ENCODE measurements at places on chromosomes 4 and X. TPM values are rescaled to one million over a fixed set of nuclear protein-coding genes. Genes with fewer than 3 reads are reported as not detected.

GRCh38 chrX:134676436-134676835 is 18.2 kb upstream of the PLAC1 start:
- no peaks in the 10 kb centered on the region for H3K36me3 ChIP-seq
- no peak for DNase-seq
- H3K27ac ChIP-seq, result no peak overlapping the region
- H3K27me3 ChIP-seq, result no peaks in the 10 kb centered on the region
- H3K4me3 ChIP-seq, result no peak overlapping the region

DNA sequence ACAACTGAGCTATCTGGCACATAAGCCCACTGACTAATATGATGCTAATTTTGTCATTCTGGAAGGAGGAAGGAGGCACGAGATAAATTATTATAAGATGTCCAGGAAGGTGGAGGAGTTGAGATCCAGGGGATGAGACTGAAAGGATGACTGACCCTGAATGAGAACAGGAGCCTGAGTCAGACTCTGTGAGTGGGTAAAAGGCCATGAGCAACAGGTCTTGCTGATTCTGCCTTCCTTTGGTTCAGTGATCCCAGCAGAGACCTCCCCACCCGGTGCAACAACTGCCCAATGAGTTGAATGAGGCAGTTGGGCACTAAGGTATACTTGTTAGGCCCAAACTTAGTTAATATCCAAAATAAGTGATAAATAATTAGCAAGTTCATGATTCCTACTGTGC is 238.1 kb upstream of the GPC4 start:
- no peak for DNase-seq
- H3K36me3 ChIP-seq, result no peaks in the 10 kb centered on the region
- no peak overlapping the region for H3K4me3 ChIP-seq
- H3K27me3 ChIP-seq, result no peaks in the 10 kb centered on the region
- H3K4me1 ChIP-seq, result no peaks in the 10 kb centered on the region

GRCh38 chr4:84276752-84277151 is 222.3 kb downstream of the NKX6-1 start:
- no peaks in the 10 kb centered on the region for H3K4me1 ChIP-seq
- DNase-seq, result no peak
- no peaks in the 10 kb centered on the region for H3K36me3 ChIP-seq
- H3K27me3 ChIP-seq, result no peaks in the 10 kb centered on the region

DNA sequence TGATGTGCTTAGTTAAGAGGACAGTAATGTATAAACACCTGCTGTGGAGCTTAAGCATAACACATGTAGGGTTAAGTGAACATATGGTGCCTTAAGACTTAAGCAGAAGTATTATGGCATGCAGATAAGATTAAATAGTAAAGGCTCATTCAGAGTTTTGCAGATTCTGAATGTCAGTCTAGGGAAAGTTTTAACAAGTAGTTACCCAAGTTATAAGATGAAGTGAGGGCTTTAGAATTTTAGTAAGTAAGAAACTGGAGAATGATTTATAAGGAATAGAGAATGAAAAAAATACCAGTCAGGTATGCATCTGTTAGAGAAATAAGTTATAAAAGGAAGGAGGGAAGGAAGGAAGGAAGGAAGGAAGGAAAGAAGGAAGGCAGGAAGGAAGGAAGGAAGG is 902.1 kb downstream of the TRAM1L1 start:
- H3K27ac ChIP-seq, result no peak overlapping the region
- H3K27me3 ChIP-seq, result no peaks in the 10 kb centered on the region
- H3K36me3 ChIP-seq, result no peaks in the 10 kb centered on the region
- no peaks in the 10 kb centered on the region for H3K4me1 ChIP-seq
- DNase-seq, result no peak
- H3K4me3 ChIP-seq, result no peak overlapping the region

Gene XG
- total RNA-seq, result not detected

DNA sequence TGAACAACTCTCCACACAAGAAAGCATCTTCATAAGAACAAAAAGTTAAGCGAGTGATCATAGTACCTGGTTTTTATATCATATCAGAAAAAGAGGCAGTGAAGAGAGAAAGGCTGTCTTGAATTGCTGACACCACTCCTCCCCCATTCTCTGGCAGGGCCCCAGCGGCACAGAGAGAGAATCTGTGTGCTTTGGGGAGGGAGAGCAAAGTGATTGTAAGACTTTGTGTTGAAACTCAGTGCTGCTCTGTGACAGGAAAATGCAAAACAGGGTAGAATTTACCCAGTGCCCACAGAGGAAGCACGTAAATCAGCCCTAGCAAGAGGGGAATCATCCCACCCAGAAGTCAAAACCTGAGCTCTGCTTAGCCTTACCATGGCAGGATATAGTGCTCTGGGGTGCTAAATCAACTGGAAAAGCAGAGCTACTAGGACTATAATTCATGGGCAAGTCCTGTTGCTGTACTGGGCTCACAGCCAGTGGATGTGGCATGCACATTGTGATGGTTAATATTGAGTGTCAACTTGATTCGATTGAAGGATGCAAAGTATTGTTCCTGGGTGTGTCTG is 174.6 kb downstream of the PRR32 start:
- no peak for DNase-seq
- H3K36me3 ChIP-seq, result no peaks in the 10 kb centered on the region
- no peak overlapping the region for H3K27ac ChIP-seq
- H3K4me3 ChIP-seq, result no peak overlapping the region
- no peaks in the 10 kb centered on the region for H3K4me1 ChIP-seq

DNA sequence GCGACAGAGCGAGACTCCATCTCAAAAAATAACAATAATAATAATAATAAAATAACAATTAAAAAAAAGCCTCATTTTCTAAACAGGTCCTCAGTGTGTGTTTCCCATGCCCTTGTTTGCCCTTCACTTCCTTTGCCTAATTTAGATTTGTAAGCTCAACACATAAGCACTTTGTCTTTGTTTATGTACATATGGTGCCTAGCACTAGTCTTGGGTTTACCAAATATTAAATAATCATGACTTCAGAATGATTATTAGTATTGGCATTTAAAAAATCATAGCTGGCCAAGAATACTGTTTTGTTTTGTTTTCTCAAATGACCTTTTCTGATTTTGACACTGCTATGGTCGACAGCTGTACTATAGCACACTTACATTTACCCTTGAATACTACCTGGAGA is 6.4 kb upstream of the RAPGEF2 start:
- no peak overlapping the region for H3K4me3 ChIP-seq
- no peak for DNase-seq
- H3K27me3 ChIP-seq, result no peaks in the 10 kb centered on the region
- H3K27ac ChIP-seq, result no peak overlapping the region
- no peaks in the 10 kb centered on the region for H3K4me1 ChIP-seq

DNA sequence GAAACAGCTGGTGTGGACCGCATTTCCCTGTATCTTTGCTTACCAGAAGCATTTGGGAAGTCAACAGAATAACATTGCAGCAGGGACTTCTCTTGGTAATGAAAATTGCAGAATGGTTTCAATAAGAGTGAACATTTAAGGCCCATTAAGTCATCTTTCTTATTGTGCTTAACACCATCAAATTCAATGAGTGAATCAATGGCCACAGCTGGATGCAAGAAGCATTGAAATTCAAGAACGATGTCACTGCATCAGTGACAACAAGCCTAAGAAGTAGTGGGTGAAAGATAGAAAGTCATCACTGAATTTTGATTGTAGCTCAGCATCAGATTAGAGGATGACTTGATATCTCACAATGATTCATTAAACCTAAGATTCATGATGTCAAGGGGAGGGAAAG is 93.9 kb upstream of the GPM6A start:
- no peak for DNase-seq
- no peak overlapping the region for H3K4me3 ChIP-seq
- no peaks in the 10 kb centered on the region for H3K4me1 ChIP-seq
- H3K27me3 ChIP-seq, result no peaks in the 10 kb centered on the region

Gene NSDHL
- 75.0 TPM for total RNA-seq
